ENCODE measurements at places on chromosomes 1 and 21. TPM values are rescaled to one million over a fixed set of nuclear protein-coding genes. Genes with fewer than 3 reads are reported as not detected.

Gene GBP3
- 50.0 TPM for total RNA-seq

Gene FCRL1
- total RNA-seq = not detected

Gene ARHGAP29
- 45.3 TPM for total RNA-seq

Gene KMO
- total RNA-seq = not detected

Gene SPRR4
- total RNA-seq = not detected

Gene LHX4
- total RNA-seq = 0.18 TPM

Gene TNFRSF14
- total RNA-seq = 1.3 TPM

Gene ZC3H12A
- total RNA-seq = 3.1 TPM

Gene DRAXIN
- total RNA-seq = under 0.01 TPM

Gene TMEM82
- not detected for total RNA-seq

Gene MRAP
- not detected for total RNA-seq

Gene PCP4L1
- not detected for total RNA-seq

Gene TPRG1L
- total RNA-seq = 25.3 TPM

Gene PTPN22
- 0.28 TPM for total RNA-seq

Gene MYOG
- total RNA-seq = not detected

Gene PERM1
- not detected for total RNA-seq

Gene KCNE2
- not detected for total RNA-seq

Gene NUDT4B
- 19.9 TPM for total RNA-seq

Gene KIAA1614
- total RNA-seq = 1.8 TPM

Gene WDR64
- not detected for total RNA-seq

Gene HPDL
- total RNA-seq = 0.56 TPM

Gene RHEX
- total RNA-seq = not detected

Gene VASH2
- 0.90 TPM for total RNA-seq

Gene CDA
- total RNA-seq = 0.90 TPM

Gene PLPPR5
- under 0.01 TPM for total RNA-seq

Gene DLGAP3
- total RNA-seq = not detected

Gene UTP25
- total RNA-seq = 17.4 TPM

Gene REN
- total RNA-seq = 0.54 TPM

Gene SLC66A1
- 7.5 TPM for total RNA-seq

Gene COL11A1
- 10.0 TPM for total RNA-seq

Gene SAMD13
- total RNA-seq = 0.56 TPM

Gene CNKSR1
- 0.28 TPM for total RNA-seq

Gene TFAP2E
- total RNA-seq = under 0.01 TPM

Gene DUSP10
- 59.1 TPM for total RNA-seq

Gene HES2
- total RNA-seq = not detected

Gene RGS4
- 635 TPM for total RNA-seq

Gene CRP
- total RNA-seq = not detected

Gene ANXA9
- 0.36 TPM for total RNA-seq

Gene PLD5
- total RNA-seq = not detected

Gene TRIM45
- 1.7 TPM for total RNA-seq

Gene SERTAD4
- under 0.01 TPM for total RNA-seq

Gene GJA8
- not detected for total RNA-seq

Gene ZMYND12
- total RNA-seq = not detected

Gene GUCA2A
- not detected for total RNA-seq

Gene FMN2
- 50.0 TPM for total RNA-seq

Data from IMR-90 (cell line).